PC-3 (cell line): ENCODE measurements at places on chromosomes 6 and 20. TPM values are rescaled to one million over a fixed set of nuclear protein-coding genes. Genes with fewer than 3 reads are reported as not detected.

GRCh38 chr6:138005846-138006245 is 101.4 kb downstream of the PERP start:
- DNase-seq = no peak

GRCh38 chr6:167650730-167651317 is 175.9 kb upstream of the AFDN start:
- DNase-seq = no peak

GRCh38 chr20:51091406-51092195 is 68.7 kb upstream of the KCNG1 start:
- no peak for DNase-seq

- no peak for DNase-seq
Observed at GRCh38 chr20:59784365-59784764, 149.1 kb downstream of the SYCP2 start.

DNA sequence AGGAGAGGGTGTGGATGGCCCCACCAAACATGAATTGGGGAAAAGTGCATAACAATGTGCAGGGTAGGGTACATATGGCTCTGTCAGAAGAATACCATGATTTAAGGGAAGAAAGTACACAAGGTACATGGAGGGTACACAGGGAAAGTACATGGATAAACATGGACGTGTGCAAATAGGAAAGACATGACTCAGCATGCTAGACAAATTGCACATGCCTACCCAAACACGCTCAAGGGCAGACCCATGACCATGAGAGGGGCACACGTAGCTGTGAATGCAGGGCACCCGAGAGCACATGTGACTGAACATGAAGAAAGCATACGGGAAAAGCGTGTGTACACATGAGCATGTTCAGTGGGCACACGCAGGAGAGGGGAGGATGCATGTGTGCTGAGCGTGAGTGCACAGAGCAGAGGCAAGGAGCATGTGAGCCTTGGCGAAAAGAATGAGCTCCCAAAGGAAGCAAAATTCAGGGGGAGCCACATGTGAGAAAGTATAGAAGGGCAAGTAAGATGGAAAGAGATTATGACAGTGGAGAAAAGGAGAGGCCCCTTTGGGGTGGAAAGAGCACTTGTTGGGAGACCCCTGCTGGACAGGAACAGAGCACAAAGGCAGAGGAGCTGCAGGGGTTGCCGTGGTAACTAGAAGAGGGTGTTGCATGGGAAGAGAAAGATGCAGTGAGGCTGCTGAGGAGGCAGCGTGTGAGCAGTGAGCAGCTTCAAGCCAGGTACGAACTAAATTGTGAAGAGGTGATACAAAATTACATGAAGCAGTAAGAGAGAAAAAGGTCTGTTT is 17.8 kb downstream of the OR2H2 start:
- DNase-seq = peak; percentile 23

GRCh38 chr20:4134355-4134834 is 119.0 kb upstream of the RNF24 start:
- DNase-seq = no peak

GRCh38 chr6:68054756-68055155 is 580.3 kb upstream of the ADGRB3 start:
- DNase-seq = no peak

- DNase-seq = peak; percentile 90
Observed at GRCh38 chr6:105810105-105810921, 275.8 kb upstream of the PRDM1 start.

DNA sequence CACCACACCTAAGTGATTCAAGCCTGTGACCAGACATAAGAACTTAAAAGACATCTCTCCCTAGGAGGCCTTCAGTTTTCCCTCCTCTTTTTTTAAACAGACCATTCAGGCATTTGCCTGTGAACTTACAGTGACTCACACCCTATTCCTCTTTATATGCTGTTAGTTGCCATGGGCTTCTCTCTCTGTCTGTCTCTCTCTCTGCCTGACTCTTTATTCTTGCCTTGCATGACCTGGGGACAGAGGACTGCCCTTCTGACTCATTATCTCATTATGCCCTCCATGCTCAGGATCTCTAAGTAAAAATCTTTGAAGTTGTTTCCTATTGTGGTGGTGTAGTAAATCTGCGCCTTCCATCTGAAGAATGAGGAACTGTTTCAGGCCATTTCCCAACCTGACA is 442.2 kb upstream of the MAN1A1 start:
- peak; percentile 20 for DNase-seq

DNA sequence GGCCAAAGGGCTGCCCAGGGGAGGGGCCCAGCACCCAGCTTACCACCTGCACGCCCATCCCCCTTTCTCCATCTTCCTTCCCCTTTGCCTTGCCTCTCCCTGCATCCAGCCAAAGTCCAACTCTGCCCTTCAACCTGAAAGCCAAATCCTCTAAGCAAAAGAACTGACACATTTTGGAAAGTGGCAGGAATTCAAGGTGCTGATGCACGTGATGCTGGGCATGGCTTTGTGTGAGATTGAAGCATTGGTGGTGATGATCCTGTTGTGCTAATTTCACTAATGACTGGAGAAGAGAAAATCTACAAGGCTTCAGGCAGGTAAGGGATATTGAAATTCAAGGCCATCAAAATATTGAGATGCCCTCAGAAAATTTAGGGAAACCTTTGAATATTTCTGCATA is 23.3 kb downstream of the SYNDIG1 start:
- no peak for DNase-seq

- DNase-seq = peak; percentile 7
Observed at GRCh38 chr6:82072751-82073150, 174.8 kb downstream of the IBTK start.

- DNase-seq = no peak
Observed at GRCh38 chr20:36004045-36004444, 35.7 kb downstream of the CNBD2 start.

GRCh38 chr6:1496092-1496491 is 106.7 kb downstream of the FOXF2 start:
- DNase-seq = no peak

DNA sequence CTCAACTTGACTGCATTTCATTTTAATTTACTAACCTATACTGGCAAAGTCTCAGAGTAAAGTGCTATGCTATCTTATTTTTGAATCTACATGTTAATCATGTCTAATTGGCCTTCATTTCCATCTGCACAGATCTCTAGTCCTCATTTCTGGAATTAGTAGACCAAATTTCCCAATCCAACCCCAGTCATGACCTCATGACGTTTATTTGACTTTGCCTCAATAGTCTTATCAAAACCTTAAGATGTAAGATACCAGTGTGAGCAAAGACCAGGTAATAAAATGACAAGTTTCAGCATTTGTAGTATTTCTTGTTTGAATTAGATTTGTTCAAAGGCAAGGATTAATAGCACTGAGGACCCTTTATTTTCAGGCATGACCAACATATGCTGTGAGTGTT is 43.3 kb upstream of the MYB start:
- no peak for DNase-seq

- no peak for DNase-seq
Observed at GRCh38 chr6:161561908-161562307, 288.0 kb upstream of the AGPAT4 start.

DNA sequence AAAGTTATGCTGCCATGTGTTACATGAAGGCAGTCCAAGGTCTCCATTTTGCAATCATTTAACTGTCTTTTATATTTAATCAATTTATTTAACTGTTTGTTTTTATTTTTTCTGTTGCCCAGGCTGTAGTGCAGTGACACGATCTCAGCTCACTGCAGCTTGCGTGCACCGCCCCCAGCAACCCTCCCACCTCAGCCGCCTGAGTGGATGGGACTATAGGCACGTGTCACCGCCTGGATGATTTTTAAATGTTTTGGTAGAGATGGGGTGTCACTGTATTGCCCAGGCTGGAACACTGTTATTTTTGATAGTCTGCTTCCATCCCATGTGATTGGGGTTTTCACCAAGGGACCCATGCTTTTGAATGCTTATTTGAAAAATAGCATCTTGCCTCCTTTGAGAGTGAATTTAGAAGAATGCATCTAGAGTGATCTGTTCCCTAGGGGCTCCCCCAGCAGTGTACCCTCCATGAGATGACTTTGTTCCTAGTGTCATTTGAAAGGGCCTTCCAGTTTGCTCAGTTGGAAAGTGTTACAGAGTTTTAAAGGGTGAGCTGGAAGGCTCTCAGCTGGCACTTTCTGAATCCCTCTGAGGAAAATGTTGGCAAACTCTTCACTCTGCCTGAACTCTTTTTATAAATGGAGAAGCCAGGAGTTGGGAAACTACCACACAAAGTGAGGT is 143.4 kb downstream of the JARID2 start:
- DNase-seq = no peak

- no peak for DNase-seq
Observed at GRCh38 chr6:108406943-108407342, 112.1 kb downstream of the AFG1L start.

- DNase-seq = peak; percentile 83
Observed at GRCh38 chr20:64044484-64045247, 4.8 kb downstream of the SOX18 start.

DNA sequence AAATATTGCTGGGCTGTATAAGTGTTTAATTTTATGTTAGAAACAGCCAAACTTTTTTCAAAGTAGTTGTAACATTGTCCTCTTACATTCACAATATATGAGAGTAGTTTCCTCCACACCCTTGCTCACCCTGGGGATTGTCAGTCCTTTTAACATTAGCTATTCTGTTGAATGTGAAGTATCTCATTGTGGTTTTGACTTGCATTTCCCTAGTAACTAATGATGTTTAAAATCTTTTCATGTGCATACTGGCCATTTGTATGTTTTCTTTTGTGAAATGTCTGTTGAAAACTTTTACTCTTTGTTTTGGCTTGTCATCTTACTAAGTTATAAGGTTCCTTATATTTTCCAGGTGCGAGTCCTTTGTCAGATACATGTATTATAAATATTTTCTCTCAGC is 32.9 kb downstream of the TRIM38 start:
- DNase-seq = no peak

DNA sequence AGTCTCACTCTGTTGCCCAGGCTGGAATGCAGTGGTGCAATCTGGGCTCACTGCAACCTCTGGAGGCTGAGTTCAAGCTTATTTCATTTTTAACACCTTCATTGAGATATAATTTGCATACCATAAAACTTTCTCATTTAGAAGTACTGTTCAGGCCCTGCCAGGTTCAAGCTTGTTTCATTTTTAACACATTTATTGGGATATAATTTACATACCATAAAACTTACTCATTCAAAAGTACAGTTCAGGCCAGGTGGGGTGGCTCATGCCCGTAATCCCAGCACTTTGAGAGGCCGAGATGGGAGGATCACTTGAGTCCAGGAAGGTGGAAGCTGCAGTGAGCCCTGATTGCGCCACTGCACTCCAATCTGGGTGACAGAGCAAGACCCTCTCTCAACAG is 5.5 kb downstream of the OR2B6 start:
- DNase-seq = peak; percentile 11

GRCh38 chr6:94270091-94270948 is 851.0 kb upstream of the EPHA7 start:
- DNase-seq = no peak

GRCh38 chr20:19992996-19993908 is 23.9 kb upstream of the NAA20 start:
- DNase-seq = peak; percentile 91

DNA sequence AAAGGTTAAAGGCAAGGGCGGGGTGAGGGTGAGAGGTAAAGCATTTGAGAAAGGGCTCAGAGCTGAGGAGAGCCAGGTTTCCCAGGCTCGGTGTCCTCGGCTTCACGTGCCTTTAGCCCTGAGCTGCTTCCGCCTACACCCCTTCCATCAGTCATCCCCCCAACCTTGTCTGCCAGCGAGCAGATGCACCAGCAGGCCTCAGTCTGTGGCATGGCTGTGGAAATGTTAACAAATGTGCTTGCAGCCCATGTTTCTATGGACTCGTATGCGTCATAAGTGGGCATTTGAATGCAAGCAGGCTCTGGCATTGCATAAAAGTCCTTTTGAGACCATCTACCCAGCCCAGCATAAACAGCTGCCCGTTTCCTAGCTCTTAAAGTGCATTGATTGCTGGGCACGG is 88.8 kb downstream of the SYNJ2 start:
- no peak for DNase-seq

DNA sequence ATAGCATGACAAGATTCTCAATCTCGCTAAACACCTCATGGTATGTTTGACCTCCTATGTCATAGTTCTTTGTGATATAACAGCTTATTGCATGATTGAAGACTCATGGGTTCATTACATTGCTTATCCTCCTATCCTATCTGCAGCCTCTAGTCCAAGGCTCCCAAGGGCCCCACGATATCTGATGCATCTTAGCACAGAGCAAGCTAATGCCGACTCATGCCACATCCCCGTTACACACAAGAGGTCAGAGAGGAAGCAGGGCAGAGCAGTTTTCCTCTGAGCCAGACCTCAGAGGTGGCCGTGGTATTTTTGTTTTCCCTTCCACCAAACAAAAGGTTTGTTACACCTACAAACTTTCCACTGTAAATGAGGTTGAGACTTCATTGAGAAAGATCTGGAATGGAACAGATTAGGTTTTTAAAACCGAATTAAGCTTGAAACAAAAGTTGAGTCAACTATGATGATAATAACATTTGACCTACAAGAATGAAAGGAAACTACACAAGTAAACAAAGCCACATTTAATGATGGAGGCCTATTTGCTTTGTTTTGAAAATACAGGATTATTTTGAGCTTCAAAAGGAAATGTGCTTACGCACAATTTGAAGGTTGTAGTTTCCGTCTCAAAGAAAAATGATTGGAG is 133.9 kb upstream of the MYLIP start:
- DNase-seq = peak; percentile 14

GRCh38 chr6:34583461-34583860 is 27.3 kb upstream of the SPDEF start:
- no peak for DNase-seq

GRCh38 chr6:42227173-42227850 is 9.7 kb upstream of the MRPS10 start:
- DNase-seq = peak; percentile 82

DNA sequence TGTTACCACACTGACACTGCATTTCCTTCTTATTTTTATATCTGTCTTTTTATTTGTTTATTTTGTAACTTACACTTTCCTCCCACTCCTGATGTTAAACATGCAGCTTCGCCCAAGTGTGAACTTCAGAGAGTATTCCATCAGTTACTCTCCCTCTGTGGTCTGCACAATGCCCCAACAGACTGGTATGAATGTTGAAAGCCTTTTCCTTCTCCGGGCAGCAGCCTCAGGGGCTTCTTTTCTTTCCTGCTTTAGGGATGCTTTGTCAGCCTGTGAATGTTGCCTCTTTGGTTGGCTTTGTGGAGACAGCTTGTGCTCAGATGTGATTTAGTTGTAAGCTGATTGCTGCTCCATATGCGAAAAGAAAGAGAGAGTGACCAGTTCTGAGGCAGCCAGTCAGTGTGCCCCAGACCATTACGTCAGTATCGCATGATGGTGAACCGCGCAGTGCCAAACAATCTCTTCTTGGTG is 44.0 kb downstream of the SMPDL3A start:
- DNase-seq = peak; percentile 28

- DNase-seq = no peak
Observed at GRCh38 chr6:131972741-131973140, 21.6 kb upstream of the CCN2 start.

Gene CNR1
- total RNA-seq = not detected in 2 replicates

Gene EFCAB8
- not detected in 2 replicates for total RNA-seq

Gene ESR1
- total RNA-seq = 2.2 and 5.9 TPM in 2 replicates

Gene NKAIN4
- not detected in 2 replicates for total RNA-seq

Gene IER3
- 1,173 and 1,198 TPM in 2 replicates for total RNA-seq

Gene AGER
- 2.0 and 5.0 TPM in 2 replicates for total RNA-seq

Gene SMPDL3A
- 2.7 and 4.6 TPM in 2 replicates for total RNA-seq

Gene C20orf202
- total RNA-seq = not detected in 2 replicates

Gene LRP11
- total RNA-seq = 32.0 and 39.9 TPM in 2 replicates

Gene HCRTR2
- total RNA-seq = not detected in 2 replicates

Gene ZNF165
- total RNA-seq = 8.9 and 12.1 TPM in 2 replicates

Gene CEP85L
- total RNA-seq = 3.9 and 7.8 TPM in 2 replicates
